Tibial nerve (tissue), 4 donors: ENCODE measurements at places on chromosomes 16 and 17.

- no peak for DNase-seq
Observed at GRCh38 chr17:9148905-9149525, 127.7 kb downstream of the NTN1 start.

GRCh38 chr17:35344262-35344661 is 29.2 kb downstream of the SLFN11 start:
- DNase-seq = no peak

GRCh38 chr16:4056161-4057105 is 59.8 kb downstream of the ADCY9 start:
- DNase-seq = no peak

DNA sequence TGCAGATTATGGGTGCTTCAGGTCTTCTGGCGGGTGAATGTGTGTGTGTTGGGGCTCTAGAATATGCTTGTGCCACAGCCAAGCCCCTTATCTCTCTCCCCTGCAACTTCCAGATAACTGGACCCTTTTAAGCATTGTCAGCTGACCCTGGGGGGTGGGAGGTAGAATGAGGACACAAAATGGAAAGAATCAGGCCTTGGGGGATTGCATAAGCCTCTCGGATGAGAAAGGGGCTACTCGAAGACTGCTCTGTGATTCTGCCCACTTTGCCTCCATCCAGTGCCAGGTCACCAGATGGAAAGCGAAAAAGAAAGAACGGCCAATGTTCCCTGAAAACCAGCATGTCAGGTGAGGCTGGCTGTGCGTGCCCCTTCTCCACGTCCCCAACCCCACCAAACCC is 13.8 kb downstream of the THRA start:
- DNase-seq = no peak

DNA sequence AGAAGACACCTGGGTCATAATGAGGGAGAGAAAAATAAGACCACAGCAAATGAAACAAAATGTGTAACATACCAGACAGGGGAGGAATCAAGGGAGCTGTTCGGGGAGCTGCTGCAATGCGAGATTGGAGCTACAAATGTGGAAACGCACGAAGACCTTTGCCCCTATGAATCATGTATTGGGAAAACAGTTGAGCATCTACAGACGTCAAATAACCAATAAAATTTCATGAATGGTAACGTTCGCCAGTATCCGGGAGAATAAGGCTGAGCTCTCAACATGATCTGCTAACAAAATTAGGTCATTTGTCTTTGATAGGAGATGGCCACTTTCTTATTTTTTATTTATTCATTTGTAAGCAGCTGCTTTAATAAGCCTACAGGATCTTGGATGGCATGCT is 486.2 kb upstream of the RBFOX1 start:
- no peak for DNase-seq
